Dermis microvascular lymphatic vessel endothelial cell (primary cell): ENCODE measurements at places on chromosomes 2 and 18. TPM values are rescaled to one million over a fixed set of nuclear protein-coding genes. Genes with fewer than 3 reads are reported as not detected.

PELI1 gene
- total RNA-seq: 54.9 and 69.9 TPM in 2 replicates

GRCh38 chr2:43736637-43737036, 37.2 kb upstream of the DYNC2LI1 start:
- no peak for DNase-seq

C2orf72 gene
- not detected in 2 replicates for total RNA-seq

GRCh38 chr2:58667137-58667774, 426.1 kb upstream of the FANCL start:
- DNase-seq: peak; percentile 2

TMEM37 gene
- 0.13 TPM in 2 replicates for total RNA-seq

GRCh38 chr18:24373328-24373727, 24.3 kb downstream of the OSBPL1A start:
- no peak for DNase-seq

GRCh38 chr2:16661936-16662839, 3.4 kb downstream of the CYRIA start:
- DNase-seq: peak; percentile 52

ANKRD30B gene
- total RNA-seq: not detected in 2 replicates

SLC11A1 gene
- total RNA-seq: under 0.01 and 0.13 TPM in 2 replicates

DNA sequence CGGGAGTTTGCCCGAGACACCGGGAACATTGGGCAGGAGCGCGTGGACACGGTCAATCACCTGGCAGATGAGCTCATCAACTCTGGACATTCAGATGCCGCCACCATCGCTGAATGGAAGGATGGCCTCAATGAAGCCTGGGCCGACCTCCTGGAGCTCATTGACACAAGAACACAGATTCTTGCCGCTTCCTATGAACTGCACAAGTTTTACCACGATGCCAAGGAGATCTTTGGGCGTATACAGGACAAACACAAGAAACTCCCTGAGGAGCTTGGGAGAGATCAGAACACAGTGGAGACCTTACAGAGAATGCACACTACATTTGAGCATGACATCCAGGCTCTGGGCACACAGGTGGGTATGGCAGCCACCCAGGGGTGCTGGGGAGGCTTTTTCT, 73.8 kb upstream of the EML6 start:
- DNase-seq: no peak

MTCL1 gene
- 3.1 and 5.6 TPM in 2 replicates for total RNA-seq

DNA sequence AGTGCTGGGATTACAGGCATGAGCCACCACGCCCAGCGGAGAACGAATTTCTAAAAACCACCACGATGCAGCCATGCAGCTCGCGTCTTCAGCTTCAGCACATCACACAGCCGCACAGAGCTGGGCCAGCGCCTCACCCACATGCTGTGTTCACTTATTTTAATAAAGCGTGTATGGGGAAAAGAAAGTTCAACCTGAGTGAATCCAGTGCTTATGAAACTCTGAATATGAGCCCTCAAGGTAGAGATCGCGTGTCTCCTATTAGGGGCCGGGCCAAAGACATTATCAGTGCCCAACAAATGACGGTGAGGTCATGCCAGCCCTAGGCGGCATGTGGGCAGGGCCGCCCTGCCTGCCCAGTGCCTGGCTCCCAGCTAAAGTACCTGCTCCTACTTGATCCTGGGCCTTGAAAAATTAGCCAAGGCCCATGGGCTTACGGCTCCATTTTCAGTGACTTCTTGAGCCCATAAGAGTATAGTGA, 44.3 kb downstream of the SPRED2 start:
- DNase-seq: no peak
